HuH-7.5 (cell line): ENCODE measurements at places on chromosomes 3 and 15.

DNA sequence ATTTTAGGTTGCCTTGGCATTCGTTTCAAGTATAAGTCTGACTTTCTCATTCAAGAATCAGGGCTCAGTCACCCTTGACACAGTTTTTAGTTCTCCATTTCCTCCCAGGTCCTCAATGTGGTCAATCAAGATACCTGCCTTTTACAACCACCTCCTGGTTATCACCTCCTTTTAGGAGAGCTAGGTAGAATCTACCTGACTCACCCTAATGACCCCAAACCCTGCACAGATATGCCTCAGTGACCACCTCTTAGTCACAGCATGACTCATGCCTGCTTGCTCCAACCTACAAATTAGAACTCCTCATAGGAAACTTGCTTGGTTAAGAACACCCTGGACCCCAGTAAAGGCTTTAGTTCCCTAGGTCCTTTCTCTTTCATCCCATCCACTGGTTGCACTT is 22.5 kb downstream of the DMXL2 start:
- DNase-seq: no peak

- DNase-seq: no peak
These were observed 102.4 kb upstream of the IGSF10 start for GRCh38 chr3:151563305-151563704.

GRCh38 chr3:151550025-151550618 is 89.3 kb upstream of the IGSF10 start:
- no peak for DNase-seq

GRCh38 chr3:113634782-113635474 is 61.5 kb downstream of the USF3 start:
- no peak for DNase-seq

- DNase-seq: no peak
These were observed 157.6 kb downstream of the KLF13 start for GRCh38 chr15:31483986-31484951.

- no peak for DNase-seq
These were observed 96.6 kb downstream of the SEMA6D start for GRCh38 chr15:47813748-47814384.

- no peak for DNase-seq
These were observed 25.5 kb downstream of the SLC12A8 start for GRCh38 chr3:125186800-125187598.

DNA sequence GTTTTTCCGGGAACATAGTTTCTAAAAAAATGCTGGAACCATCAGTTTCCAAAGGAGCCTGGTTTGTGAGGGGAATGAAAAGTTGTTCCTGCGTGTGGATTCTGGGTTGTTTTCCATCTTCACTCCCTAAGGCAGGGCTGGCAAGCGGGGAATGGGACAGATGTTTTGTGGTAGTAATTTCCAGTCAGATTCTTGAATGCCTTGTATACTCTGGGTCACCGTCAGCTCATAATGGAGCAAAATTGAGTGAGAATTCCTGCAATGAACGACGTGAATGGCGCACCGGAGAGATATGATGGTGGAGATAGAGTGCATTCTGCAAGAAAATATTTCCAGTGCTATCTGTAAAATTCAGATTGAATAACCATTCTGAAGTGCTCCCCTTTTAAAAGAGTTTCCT is 19.9 kb downstream of the EEFSEC start:
- no peak for DNase-seq

GRCh38 chr3:71893122-71893521 is 108.2 kb upstream of the PROK2 start:
- DNase-seq: no peak

- DNase-seq: no peak
These were observed 514.4 kb upstream of the ARRDC4 start for GRCh38 chr15:97446138-97446537.

DNA sequence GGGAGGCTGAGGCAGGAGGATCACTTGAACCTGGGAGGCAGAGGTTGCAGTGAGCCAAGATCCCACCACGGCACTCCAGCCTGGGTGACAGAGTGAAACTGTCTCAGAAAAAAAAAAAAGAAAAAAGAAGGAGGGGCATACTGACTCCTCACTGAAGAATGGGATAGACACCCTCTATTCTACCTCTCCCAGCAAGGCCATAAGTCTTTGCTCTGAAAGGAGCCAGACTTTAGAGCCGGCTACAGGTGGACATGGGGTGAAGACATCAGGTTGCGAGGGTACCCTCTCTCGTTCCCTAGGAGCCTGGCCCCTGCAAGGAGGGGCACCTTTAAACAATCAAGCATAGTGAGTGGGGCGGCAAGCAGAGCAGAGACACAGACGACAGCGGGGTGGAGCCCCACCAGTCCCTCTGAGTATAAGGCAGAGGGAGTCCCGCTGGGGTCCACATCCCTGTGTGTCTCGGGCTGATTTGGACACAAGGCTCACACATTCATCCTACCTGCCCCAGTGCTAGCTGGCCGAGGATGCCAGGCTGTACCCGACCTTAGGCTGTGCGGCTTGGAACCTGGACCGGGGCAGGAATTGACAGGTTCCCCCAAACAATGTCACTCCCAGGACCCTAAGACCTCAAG is 1.1 kb downstream of the GRAMD2A start:
- no peak for DNase-seq

DNA sequence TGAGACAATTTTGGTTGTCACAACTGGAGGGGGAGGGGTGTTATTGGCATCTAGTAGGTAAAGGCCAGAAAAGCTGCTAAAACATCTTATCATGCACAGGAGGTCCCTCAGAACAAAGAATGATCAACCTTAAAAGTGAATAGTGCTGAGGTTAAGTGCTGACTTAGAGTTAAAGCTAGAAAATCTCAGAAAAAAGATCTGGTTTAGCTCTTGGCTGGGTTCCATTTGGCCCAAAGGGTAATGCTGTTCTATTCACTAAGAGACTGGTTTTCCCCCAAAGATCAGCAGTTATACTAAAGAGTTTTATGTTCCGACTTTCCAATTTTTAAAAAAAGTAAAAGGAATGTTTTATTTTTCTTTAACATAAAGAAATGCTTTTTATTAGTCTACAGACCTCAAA is 15.6 kb downstream of the DCBLD2 start:
- no peak for DNase-seq

- no peak for DNase-seq
These were observed 2.0 kb downstream of the NPHP3 start for GRCh38 chr3:132720228-132720627.

DNA sequence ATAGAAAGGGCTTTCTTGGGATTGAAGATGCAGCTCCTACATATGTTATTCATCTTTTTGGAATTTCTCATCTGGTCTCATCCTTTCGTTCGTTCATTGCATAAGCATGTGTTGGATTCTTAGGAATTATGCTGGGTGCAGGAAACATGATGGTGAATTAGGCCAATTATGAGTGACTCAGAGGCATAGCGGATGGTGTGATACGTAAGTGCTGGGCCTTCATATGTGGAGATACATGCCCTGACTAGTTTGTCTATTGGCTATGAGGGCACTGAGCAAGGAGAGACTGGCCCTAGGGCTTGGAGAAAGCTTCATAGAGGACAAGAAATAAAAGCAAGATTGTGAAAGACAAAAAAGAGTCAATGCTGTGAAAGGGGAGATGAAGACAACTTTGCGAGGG is 235.1 kb downstream of the MYRIP start:
- no peak for DNase-seq
